ENCODE measurements at places on chromosomes 16 and 17.

DNA sequence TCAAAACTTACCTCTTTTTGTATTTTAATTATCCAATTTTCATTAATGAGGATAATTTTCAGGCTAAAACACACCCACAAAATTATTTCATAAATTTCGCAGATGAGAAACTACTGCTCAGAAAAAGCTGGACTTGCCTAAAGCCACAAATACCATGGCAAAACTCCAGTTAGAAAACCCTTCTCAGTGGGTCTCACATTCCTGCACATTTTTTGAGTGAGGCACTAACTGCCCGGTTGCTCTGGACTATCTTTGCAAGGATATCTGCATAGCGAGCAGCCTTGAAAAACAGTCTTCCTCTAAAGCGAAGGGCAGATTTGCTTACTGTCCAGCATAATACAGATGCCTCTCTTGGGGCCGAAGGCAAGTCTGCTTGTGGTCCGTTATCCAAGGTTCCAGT, 9.8 kb downstream of the MPHOSPH6 start:
- DNase-seq: no peak

- peak; percentile 44 for DNase-seq
These were observed 765 bp downstream of the MYO18A start for GRCh38 chr17:29179232-29180033.

- no peak for DNase-seq
These were observed 54.9 kb downstream of the CLEC16A start for GRCh38 chr16:10999300-10999699.

GRCh38 chr17:54920819-54921218, 20.2 kb downstream of the TOM1L1 start:
- DNase-seq: no peak

- DNase-seq: no peak
These were observed 29.7 kb upstream of the OR1A2 start for GRCh38 chr17:3167574-3167973.

- DNase-seq: no peak
These were observed 156.9 kb downstream of the LAT start for GRCh38 chr16:29141586-29142324.

GRCh38 chr16:57021757-57022156, 32.4 kb downstream of the NLRC5 start:
- no peak for DNase-seq

DNA sequence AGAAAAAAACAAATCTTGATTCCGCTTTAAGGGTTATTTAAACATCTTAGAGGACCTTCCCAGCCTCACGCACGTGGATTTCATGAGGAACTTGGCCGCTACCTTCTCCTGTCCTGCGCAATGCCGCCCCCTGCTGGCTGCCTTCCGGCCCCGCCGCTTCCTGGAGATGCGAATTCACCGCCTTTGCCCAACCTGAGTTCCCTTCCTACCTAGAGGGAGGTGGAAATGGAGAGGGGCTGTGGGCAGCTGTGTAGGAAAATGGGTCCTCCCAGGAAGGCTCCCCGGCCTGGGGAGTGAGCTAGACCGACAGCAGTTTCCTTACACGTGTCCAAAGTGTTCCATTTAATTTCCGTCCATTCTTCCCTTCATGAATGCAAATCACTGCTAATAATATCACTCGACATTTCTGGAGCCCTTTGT, 1.0 kb upstream of the ABCC12 start:
- peak; percentile 67 for DNase-seq

DNA sequence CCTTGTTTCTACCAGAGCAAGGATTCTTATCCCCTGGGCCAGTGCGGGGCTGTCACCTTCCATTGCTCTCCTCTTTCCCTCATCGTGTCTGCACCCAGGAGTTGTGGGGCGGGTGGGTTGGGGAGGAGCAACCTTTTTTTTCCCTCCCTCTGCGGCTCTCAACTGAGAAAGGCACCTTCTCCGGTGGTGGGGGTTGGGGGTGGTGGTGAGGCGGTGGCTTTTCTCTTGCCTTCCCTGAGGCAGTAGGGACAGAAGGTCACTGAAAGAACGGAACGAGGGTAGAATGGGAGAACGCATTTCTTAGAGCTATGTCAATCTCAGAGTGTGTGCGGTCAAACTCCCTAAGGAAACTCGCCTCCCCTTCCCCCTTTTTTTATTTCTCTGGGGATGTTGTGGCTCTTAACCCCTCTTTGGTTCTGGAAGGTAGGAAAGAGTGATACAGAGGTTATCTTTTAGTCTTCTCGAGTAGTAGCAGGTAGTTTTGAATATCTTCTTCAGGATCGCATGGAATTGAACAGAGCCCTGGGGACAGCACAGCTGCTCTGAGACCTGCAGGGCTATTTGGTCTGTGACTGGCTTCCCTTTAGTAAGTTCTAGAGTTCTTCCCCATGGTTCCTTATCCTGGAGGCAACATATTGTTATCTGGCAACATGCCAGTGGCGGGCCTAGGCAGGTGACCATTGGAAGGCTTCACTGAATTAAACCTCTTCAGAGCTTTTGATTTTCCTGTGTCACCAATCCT, 994 bp downstream of the CLTC start:
- peak; percentile 56 for DNase-seq

GRCh38 chr17:68143425-68143824, 104.4 kb upstream of the AMZ2 start:
- DNase-seq: no peak

DNA sequence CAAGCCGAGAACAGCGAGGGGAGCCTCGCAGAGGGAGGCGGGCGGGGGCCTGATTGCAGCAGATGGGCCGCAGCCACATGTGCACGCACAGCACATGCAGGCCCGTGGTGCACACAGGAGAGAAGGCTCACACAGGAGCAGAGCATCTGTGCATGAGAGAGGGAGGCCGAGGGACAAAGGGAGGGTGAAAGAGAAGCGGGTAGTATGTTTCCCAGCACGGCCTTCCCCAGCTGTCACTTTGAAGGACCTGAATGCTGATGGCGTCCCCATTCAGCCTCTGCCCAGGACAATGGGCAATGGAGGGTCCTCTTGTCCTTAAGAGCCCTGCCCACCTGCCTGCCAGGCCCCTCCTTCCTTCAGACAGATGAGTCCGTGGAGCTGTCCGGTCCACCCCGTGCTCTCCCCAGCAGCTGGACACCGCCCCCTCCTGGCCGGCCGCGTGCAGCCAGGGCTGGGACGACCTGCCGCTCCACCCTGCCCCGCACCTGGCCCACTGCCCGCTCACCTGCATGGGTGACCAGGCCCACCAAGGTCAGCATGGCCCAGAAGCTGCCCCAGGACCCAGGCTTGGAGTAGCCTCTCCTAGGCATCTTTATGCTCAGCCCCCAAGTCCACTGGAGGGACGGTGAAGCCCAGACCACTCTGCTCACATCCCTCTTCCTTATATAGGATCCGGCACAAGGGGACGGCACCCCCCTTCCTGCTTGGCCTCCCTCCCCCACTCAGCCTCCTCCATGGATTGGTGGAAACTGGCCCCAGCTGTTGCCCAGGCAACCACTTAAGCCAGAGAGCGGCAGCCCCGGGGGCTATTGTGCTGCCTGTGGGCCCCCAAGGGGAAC, at the start of gene BTBD17:
BTBD17 (minus strand) TSS at position 639 of the 839 bp plus-strand sequence; CDS start at position 590, 49 bp downstream.
- no peak for DNase-seq

GRCh38 chr16:86665319-86665675, 86.9 kb downstream of the FOXL1 start:
- peak; percentile 84 for DNase-seq

- peak; percentile 67 for DNase-seq
These were observed 58.6 kb downstream of the EMP2 start for GRCh38 chr16:10521681-10522274.

GRCh38 chr16:82703161-82703560, 76.4 kb downstream of the CDH13 start:
- DNase-seq: no peak

GRCh38 chr16:81388357-81388756, 56.3 kb upstream of the CMIP start:
- no peak for DNase-seq

- peak; percentile 50 for DNase-seq
These were observed 145.3 kb downstream of the IRF8 start for GRCh38 chr16:86044241-86044671.

DNA sequence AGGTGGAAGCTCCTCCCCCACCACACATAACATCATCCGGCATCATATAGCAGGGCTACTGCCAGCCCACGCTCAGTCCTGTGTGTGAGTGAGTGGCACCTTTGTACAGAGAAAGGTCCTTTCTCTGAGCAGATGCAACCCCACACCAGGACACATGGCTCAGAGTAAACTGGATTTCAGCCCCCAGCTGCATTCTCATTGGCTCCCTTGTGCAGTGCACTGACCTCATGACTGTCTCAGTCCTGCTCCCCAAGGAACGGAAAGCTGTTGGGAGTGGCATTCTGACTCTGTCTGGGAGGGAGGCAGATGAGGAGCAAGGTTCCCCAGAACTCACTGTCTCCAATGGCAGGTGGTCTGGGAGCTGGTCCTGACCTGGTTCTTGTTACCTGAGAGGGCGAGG, 244.1 kb downstream of the PHKB start:
- DNase-seq: no peak

DNA sequence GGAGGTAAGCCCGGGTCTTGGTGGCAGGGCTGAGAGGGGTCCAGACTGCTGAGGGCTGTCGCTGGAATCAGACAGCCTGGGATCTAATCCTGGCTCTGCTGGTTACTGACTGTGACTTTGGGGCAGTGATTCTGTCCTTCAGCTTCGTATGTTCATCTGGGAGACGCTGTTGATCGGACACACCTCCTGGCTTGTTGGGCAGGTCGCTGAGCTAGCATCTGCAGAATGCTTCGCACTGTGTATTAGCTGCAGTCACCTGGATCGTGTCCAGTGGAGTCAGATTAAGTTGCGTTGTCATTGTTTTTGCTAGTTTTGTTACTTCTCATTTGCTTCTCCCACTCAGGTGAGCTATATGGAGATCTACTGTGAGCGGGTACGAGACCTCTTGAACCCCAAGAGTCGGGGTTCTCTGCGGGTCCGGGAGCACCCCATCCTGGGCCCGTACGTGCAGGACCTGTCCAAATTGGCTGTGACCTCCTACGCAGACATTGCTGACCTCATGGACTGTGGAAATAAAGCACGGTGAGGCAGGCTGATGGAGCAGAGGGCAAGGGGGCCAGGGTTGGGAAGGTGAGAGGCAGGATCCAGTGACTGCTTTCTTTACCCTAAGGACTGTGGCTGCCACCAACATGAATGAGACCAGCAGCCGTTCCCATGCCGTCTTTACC, 4.5 kb downstream of the KIF1C start:
- no peak for DNase-seq

DNA sequence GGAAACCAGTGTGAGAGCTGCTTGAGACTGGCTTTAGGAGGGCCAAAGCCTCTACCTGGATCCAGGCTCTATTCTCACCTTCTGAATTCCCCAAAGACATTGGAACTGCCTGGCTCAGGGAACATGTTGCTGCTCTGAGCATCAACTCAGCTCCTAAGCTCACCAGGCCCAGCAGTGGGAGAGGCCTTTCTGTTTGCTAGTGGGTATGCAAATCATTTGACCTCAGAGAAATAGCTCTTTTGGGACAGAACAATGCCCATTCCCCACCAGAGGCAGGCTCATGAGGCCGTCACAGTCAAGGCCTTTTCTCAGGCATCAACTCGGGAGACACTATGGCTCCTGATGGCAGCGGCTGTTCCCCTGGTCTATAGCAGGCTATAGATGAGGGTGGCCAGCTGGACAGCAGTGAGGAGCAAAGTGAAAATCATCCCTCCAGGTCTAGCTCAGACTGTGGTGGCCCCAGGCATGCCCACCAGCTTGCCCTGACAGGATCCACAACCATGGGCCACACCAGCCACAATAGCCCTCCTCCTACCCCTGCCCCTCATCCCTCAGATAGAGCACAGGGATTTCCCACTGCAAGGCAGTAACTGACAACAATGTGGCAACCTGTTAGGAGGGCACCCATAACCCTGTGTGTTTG, 30.4 kb upstream of the GFOD2 start:
- DNase-seq: no peak

- DNase-seq: no peak
These were observed 40.1 kb downstream of the MARCHF10 start for GRCh38 chr17:62767997-62768396.

DNA sequence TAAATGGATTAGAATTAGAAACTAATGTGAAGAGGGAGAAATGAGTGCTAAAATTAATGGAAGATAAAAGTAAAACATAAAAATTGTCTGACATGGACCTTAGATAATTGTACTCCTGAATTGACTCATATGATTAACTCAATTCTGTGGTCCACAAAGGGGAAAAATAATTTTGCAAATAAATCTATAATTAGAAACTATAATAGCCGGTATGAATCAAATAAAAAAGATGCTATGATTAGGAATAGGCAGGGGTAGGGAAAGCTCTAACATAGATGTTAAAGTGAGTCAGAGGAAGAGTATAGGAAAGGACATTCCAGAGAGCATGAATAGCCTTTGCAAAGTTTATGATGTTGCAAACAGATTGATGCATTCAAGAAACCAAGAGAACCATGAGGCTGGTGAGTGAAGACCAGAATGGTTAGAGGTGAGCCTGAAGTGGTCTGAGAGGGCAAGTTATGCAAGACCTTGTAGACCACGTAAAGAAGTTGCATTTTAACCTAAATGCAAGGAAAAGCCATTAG, 262.1 kb upstream of the CA10 start:
- DNase-seq: no peak

DNA sequence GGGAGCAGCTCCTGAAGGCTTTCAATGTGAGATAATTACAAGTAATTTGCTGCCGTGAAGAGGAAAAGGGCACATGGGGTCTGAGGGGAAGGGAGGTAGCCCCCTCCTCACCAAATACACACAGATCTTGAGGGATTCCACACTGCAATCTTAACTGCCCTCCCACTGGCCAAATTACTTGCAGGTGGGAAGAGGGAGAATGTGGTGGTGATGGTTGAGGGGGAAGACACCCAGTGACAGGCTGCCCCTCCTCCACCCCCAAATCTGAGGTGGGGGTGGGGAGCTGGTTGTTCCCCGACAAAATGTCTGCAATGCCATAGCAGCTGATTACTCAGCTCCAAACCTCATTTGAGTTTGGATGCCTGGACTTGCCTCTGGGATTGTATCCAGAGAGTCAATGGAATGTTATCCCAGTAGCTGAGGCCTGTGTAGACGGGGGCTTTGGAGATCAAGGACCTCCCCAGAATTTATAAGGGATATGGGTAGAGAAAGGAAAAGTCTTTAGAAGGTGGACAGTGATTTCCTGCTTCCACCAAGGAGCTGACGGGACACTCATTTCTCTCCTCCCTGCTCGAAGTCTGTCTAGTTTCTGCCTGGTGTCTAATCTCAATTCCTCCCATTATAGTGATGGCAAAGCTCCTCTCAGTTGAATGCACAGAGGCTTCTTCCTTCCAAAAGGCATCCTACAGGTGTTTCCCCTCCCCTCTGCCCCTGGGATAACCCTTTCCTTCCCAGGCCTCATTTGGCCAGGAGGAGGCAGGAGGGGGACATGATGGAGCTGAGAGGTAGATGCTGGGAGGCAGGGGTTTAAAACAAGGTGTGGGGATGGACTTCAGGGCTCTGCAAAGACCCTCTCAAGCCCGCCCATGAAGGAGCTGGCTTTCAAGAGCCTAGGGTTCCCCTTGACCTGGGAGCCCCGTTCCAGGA, 8.7 kb downstream of the DLX4 start:
- DNase-seq: no peak

DNA sequence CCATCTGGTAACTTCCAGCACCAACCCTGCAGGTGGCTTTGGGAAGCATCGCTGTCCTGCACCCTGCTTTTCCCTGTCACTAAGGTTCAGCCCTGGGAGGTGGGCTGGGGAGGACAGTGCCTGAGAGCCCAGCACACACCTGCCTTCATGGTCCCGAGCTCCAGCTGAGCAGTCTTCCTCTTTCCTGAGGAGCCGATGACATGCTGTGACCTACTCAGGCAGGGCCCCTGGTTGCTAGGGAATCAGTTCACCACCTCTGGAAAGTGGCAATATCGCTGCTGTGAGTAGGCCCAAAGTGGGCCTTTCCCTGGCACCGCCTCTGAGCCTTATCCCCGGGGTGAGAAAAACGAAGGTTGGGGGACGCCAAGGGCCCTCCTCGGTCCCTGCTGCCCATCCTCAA, 17.9 kb downstream of the ST3GAL2 start:
- no peak for DNase-seq

GRCh38 chr17:700504-701094, 14.0 kb downstream of the VPS53 start:
- peak; percentile 46 for DNase-seq

Measured in EL (cell line).